Hepatocyte (in vitro differentiated cells): ENCODE measurements at places on chromosomes 7 and 10. TPM values are rescaled to one million over a fixed set of nuclear protein-coding genes. Genes with fewer than 3 reads are reported as not detected.
A peak's percentile ranks its signal among the peaks of the same experiment; 100 is the strongest.

GRCh38 chr7:102096012-102096332 lies 190.7 kb upstream of the SH2B2 start:
- no peak for DNase-seq

Gene TCTN3
- 46.2 and 46.4 TPM in 2 replicates for total RNA-seq

- DNase-seq: no peak
These were observed 167.1 kb downstream of the DIP2C start for GRCh38 chr10:522350-522749.

DNA sequence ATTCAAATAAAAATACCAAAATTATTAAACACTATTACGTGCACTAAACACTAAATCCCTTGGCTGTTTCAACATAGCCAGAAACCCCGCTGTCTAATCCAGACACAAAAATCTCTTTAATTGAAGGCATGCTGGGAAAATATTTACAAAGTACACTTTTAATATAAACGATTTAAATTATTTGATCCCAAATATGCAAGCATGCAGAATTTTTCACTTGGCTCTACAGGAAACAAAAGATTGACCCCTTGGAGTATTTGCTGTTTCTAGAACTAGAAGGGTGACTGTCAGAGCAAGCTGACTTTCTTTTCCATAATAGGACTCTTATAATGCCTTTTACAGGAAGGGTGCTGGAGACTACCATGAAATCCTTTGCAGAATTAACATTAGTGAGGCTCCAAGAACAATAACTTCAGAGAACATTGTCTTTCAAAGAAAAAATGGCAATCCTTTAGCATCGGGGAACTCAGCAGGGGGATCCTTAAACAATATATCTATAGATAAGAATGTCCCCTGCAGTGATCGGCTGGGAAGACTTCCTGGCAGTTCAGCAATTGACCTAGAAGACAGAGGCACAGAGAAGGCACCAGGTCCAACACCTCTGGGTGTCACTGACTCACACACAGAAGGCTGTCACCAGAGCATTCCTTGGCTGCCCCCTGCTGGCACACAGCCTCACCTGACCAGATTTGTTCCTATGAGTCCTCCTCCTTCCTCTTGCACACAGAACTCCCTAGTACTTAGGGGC lies 55.8 kb upstream of the MRLN start:
- DNase-seq: peak; percentile 81

DNA sequence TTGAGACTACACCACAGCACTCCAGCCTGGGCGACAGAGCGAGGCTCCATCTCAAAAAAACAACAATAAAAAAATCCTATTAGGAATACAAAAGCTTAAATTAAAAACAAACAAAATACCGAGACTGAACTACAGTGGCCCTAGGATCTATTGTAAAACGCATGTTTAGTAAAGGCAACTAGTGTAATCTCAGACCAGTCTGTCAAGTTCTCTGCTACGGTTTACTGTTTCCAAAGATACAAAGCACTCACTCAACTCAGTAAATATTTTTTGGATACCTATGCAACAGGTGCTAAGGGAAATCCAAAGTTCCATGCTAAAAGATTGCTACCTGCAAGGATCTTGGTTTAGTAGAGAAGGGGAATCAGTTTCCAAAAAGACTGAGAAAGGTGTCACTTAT lies 3.4 kb upstream of the MIOS start:
- DNase-seq: no peak

Gene GPC2
- total RNA-seq: 2.0 and 5.3 TPM in 2 replicates
